Head of caudate nucleus (tissue), 42 donors: ENCODE measurements at places on chromosomes 12 and 14.

- DNase-seq = no peak
Measured at GRCh38 chr12:10635306-10635705, 21.9 kb upstream of the MAGOHB start.

- peak; percentile 74 for DNase-seq
Measured at GRCh38 chr12:127108360-127109215, 1158.4 kb upstream of the TMEM132C start.

DNA sequence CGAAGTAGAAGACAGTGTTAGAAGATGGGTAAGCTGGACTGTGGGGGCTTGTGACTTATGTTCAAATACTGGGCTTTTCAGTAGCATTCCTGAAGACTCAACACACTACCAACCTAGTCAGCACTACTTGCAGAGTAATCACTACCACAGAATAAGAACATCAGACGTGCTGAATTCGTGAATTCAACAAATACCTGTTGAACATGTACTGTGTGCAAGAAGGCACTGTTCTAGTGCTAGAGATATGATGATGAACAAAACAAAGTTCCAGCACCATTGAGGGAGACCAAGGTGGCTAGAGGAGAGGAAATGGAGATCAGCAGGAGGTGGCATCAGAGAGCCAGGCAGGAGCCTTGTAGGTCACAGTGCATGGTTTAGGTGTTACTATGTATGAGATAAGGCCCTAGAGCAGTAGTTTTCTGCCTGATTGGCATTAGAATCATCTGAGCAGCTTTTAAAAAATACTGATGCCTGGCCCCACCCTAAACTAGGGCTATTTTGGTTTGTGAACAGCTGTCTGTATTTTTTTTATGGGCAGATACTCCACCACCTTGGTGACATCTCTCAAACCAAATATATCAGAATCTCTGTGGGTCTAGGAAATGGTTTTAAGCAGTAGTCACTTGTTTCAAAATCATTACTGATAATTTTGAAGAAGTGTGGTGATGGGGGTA lies 26.8 kb downstream of the FERMT2 start:
- DNase-seq = no peak

GRCh38 chr12:102966200-102966863 lies 8.9 kb downstream of the ASCL1 start:
- no peak for DNase-seq

- no peak for DNase-seq
Measured at GRCh38 chr12:91889059-91889458, 256.6 kb downstream of the BTG1 start.

- DNase-seq = peak; percentile 73
Measured at GRCh38 chr14:60734465-60735242, at the start of gene MNAT1. TSS of gene MNAT1 (plus strand) at chr14:60734761. CDS start at chr14:60734863, 102 bp downstream.

DNA sequence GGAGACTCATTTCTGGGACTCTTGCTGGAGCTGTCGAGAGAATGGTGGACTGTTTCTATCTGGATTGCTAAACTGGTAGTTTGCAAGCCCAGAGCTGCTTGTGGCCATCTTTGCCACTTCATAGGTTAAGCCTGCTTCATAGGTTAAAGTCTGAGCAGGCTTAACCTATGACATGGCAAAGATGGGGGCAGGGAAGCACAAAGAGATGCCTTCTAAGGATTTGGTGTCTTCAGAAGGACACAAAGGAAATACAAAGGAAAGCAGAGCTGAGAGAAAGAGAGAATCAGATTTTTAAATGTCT lies 78.4 kb upstream of the MAX start:
- no peak for DNase-seq

- DNase-seq = peak; percentile 28
Measured at GRCh38 chr12:123655420-123655819, 15.5 kb upstream of the TCTN2 start.

DNA sequence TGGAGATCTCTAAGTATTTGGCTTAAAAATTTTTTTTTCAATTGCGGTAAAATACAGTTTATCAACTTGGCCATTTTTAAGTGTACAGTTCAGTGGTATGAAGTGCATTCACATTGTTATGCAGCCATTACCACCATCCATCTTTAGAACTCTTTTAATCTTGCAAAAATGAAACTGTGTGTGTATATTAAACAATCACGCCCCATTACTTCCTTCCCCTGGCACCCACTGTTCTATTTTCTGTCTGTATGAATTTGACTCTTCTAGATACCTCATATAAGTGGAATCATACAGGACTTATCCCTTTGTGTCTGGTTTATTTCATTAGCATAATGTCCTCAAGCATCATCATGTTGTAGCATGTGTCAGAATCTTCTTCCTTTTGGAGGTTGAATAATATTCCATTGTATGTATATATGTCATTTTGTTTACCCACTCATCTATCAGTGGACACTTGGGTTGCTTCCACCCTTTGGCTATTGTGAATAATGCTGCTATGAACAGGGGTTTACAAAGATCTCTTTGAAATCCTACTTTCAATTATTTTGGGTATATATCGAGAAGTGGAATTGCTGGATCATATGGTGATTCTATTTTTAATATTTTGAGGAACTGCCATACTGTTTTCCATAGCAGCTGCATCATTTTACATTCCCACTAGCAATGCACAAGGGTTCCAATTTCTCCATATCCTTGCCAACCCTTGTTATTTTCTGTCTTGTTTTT lies 62.9 kb downstream of the SAMD4A start:
- no peak for DNase-seq

GRCh38 chr12:101039848-101040531 lies 170.0 kb downstream of the SLC5A8 start:
- no peak for DNase-seq
